HTR-8/SVneo (cell line): ENCODE measurements at places on chromosomes 6 and 20.
A peak's percentile ranks its signal among the peaks of the same experiment; 100 is the strongest.

GRCh38 chr6:69847492-69847788 is 18.9 kb upstream of the COL19A1 start:
- no peak for DNase-seq

DNA sequence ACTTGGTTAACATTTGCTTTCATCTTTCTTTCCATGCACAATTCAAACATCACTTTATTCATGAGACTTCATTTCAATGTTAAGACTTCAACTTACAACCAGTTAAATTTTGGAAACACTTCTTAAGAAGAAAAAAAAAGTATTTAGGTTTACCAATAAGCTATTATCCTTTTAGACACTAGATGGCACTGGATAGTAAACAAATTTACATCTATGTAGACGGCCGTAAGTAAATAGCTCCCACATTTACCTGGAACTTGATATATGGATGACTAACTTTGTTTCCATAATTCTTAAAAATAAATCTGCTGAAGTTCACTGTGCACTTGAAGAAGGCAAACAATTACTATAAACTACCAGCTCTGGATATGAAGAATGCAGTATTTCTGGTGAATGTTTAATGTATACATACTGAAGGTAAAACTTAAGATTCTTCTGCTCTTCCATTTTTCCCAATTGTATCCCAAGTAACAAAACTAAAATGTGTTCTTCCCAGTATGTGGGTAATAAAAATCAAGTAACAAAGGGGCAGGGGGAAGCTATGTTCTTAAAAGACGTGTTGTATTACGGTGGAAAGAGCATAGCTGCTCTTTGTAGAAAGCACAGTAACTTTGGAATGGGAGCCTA is 130.6 kb upstream of the C6orf118 start:
- peak; percentile 5 for DNase-seq

DNA sequence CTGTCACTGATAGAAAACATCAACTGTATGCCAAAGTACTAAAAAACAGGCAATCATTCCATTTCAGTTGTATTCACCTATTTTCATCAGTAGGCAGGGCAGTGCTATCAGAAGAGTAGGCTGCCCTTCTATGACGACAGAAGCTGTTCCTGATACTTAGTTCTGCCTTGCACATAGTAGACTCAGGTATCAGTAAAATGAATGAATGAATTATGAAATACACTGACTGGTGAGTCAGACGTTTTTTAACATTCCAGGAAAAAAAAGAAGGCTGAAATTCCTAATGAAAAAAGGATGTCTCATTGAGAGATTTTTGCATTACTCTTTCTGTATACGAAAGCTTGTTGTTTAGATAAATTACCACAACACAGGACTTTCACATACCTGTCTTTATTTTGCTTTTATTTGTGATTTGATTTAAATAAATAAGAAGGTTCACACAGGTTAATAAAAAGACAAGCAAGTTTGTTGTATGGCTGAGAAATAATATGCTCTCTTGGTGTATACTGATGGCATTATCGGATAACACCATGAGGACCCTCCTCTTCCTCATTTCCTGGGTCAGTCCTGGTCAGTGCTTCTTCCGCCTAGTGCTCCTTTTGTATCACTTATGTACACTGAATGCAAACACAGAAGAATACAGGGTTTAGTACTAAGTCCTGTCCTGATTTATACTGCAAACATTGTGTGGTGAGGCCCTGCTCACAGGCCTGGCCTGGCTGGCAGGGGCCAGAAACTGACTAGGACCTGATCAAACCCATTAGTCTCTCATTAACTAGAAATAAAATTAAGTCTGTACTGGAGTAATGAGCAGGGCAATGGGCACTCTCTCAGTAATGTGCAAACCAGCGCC is 39.4 kb upstream of the SPDEF start:
- no peak for DNase-seq

DNA sequence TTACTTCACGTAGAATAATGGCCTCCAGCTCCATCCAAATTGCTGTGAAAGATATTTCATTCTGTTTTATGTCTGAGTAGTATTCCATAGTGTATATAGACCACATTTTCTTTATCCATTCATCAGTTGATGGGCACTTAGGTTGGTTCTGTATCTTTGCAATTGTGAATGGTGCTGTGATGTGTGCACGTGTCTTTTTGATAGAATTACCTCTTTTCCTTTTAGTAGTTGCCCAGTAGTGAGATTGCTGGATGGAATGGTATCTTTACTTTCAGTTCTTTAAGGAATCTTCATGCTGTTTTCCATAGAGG is 91.8 kb downstream of the CARMIL1 start:
- DNase-seq: no peak

GRCh38 chr20:56587307-56588041 is 41.6 kb upstream of the TFAP2C start:
- DNase-seq: no peak

GRCh38 chr20:48834278-48834677 is 6.5 kb upstream of the PREX1 start:
- DNase-seq: no peak
